ENCODE measurements at places on chromosomes 3 and 15.

DNA sequence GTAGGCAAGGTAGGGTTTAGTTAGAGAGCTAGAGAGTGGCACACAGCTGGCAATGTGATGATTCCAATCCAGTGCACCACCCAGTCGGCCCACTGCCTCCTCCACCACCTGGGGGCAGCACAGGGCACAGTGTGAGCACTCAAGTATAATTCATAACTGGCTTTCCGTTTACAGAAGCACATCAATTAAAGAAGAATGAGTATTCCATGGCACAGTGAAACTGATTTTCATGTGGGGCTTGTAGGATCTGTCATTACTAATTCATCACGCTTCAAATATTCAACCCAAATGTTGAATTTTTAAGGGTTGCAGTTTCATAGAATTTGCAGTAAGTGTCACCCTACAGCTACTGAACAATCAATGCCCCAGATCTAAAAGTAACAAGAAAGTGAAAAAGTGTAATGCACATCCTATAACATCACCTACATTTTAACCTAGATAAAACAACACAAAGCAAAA lies 149.9 kb downstream of the IGSF11 start:
- peak; percentile 71 for DNase-seq

GRCh38 chr3:154758109-154758868 lies 321.8 kb upstream of the MME start:
- DNase-seq: no peak

- DNase-seq: no peak
These were observed 1049.1 kb downstream of the ROBO1 start for GRCh38 chr3:78718707-78719106.

- DNase-seq: no peak
These were observed 409.4 kb upstream of the PPP2R3A start for GRCh38 chr3:135556174-135556573.
